ENCODE measurements at places on chromosomes 2 and 18.
A peak's percentile ranks its signal among the peaks of the same experiment; 100 is the strongest.

DNA sequence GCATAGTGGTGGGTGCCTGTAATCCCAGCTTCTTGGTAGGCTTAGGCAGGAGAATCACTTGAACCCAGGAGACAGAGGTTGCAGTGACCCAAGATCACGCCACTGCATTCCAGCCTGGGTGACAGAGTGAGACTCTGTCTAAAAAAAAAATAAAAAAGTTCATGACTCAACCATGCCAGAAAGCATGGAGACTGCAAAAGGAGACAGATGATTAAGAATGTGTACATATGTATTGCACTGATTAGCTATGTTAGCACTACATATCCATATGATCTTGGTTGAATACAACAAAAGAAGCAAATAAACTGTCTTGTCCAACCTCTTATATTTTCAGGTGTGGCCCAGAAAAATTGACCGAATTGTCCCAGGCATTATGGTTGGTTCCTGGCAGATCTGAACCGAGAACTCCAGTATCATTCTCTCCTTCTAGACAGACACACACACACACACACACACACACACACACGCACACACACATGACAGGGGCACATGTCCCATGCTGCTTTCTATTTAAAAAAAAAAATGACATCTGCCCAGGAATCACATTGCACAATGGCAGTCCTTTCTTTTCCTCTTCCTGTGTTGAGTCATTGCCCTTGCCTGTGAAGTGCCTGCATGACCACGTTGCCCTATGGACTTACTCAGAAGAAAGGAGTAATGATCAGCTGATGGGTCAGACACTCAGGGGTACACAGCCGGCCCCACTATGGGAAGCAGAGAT is 65.6 kb downstream of the MYCN start:
- peak; percentile 1 for DNase-seq

GRCh38 chr2:219261024-219261855 is 7.5 kb upstream of the TUBA4A start:
- DNase-seq, result no peak

DNA sequence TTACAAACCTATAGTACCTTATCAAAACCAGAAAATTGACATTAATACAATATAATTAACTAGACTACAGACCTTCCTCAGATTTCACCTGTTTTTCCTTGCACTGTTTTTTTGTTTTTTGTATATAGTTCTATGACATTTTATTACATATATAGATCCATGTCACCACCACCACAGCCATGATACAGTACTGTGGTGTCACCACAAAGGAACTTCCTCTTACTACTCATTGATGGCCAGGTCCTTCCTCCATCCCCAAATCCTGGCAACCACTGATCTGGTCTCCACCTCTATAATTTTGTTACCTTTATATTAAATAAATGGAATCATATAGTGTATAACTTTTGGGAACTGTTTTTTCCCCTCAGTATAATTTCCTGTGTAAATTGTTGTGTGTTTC is 19.4 kb upstream of the ATP6V1B1 start:
- DNase-seq, result no peak

GRCh38 chr2:183597841-183598240 is 473.6 kb downstream of the NUP35 start:
- no peak for DNase-seq

DNA sequence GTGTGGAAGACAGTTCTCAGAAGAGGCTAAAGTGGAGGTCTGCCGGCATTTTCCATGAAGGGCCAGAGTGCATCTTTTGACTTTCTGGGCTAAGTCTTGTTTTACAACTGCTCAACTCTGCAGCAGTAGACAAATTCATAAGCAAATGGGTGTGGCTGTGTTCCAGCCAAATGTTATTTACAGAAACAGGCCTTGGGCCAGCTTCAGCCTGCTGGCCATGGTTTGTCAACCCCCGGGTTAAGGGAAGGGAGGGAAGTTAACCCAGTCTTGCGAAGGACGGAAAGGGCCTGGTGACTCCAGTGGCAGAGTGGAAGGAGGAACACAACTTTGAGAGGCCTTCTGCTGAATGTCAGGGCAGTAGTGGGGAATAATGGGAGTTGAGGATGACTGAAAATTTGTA is 34.3 kb upstream of the NCKAP5 start:
- DNase-seq, result no peak

GRCh38 chr18:6785001-6785400 is 55.5 kb downstream of the ARHGAP28 start:
- DNase-seq, result no peak

DNA sequence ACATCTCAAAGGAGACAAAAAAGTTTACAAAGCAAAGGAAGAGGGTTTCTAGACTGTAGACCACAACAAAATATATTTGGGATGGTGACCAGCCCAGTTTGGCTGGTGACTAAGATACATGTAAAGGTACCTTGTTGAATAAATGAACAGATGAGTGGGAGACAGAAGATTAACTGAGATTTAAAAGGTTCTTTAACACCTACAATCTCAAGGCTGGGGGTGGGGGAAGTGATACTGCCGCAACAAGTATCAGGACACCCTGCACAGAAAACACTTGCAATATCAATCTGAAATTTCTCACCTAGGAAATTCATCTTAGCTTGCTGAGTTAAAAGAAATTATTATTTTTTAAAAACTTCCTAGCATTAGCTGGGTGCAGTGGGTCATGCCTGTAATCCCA is 8.3 kb downstream of the RNF149 start:
- no peak for DNase-seq

- DNase-seq, result no peak
Observed at GRCh38 chr2:84613082-84613481, 96.8 kb downstream of the DNAH6 start.

DNA sequence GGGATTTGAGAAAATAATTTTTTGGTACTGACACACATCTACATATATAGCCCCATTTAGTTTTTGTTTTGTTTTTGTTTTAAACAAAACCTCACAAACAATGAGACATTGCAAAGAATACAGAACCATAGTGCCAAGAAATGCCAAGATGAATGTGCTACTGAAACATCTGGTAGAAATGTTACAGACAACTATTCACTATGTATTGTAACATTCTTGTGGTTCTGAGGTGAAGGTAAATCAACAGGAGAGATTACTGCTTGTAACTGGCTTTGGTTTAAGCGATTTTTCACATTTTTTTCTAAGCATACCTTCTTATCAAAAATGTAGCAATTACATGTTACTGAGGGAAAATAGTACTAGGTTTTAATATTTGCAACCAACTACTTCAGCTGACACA is 281.3 kb downstream of the ZNF804A start:
- DNase-seq, result no peak

GRCh38 chr2:221562226-221562625 is 9.9 kb downstream of the EPHA4 start:
- DNase-seq, result no peak

DNA sequence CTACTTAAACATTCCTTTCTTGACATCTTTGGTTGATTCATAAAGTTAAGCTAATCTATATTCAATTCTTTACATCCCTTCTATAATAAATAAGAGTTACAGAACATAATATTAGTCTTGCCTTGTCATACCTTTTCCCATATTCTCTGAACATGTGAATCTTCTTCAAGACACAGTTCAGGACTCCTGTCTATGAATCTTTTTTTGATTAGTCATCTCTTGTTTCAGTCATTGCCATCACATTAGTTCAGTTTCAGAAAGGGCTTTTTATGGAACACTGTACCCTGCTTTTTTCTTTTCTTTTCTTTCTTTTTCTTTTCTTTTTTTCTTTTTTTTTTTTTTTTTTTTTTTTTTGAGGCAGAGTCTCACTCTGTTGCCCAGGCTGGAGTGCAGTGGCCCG is 181.2 kb downstream of the UBE2E3 start:
- DNase-seq, result no peak

DNA sequence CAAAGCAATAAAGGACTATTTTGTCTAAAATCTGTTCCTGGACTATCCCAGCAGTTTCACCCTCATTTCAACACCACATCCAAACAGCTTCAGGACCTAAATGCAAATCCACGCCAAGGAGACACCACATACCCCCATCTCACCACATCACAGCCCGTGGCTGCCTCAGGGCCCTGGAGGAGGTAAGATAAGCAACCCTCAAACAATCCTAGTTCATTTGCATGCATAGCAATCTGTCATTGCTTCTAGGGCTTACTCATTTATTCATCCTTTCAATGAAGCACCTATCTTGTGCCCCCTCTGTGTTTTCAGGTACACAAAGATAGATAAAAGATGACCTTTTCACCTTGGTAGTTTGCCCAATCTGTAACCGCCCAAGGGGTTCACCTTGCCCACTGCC is 86.5 kb downstream of the VSNL1 start:
- DNase-seq, result no peak

DNA sequence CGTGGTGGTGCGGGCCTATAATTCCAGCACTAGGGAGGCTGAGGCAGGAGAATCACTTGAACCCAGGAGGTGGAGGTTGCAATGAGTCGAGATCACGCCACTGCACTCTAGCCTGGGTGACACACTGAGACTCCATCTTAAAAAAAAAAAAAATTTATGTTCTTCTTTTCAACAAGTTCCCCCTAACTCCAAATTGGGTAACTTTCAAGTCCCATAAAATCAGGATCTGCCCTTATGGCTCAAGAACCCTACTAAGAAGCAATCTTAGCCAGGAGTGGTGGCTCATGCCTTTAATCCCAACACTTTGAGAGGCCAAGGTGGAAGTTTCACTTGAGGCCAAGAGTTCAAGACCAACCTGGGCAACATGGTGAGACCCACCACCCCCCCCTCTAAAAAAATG is 30.3 kb upstream of the TLK1 start:
- DNase-seq, result no peak

Measured in activated CD4-positive, alpha-beta T cell treated with anti-CD3 and anti-CD28 coated beads, Interleukin-2, Interleukin-6, amounts not matched to agents 100 ng/mL and 50 ng/mL, durations not matched to agents 16 hours and 8 hours (primary cell).